CD4-positive, alpha-beta T cell (primary cell): ENCODE measurements at places on chromosomes 3 and 15.

DNA sequence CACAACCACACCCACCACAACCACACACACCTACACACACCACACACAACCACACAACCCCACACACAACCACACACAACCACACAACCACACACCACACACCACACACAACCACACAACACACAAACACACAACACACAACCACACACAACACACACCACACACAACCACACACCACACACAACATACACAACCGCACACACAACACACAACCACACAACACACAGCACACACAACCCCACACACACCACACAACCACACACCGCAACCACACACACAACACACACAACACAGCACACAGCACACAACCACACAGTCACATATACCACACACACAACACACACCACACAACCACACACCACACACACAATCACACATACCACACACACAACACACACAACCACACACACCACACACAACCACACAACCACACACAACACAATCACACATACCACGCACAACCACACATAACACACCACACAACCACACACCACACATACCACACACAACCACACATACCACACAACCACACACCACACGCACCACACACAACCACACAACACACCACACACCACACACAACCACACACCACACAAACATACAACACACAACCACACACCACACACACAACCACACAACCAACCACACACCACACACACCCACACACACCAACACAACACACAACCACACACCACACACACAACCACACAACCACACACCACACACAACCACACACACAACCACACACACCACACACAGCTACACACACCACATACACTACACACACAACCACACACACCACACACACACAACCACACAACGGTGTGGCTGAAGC is 23.7 kb downstream of the CPN2 start:
- DNase-seq: no peak

- DNase-seq: no peak
Measured at GRCh38 chr3:19013879-19014278, 134.4 kb upstream of the KCNH8 start.

GRCh38 chr15:61459785-61460707 is 230.9 kb upstream of the RORA start:
- no peak for DNase-seq

DNA sequence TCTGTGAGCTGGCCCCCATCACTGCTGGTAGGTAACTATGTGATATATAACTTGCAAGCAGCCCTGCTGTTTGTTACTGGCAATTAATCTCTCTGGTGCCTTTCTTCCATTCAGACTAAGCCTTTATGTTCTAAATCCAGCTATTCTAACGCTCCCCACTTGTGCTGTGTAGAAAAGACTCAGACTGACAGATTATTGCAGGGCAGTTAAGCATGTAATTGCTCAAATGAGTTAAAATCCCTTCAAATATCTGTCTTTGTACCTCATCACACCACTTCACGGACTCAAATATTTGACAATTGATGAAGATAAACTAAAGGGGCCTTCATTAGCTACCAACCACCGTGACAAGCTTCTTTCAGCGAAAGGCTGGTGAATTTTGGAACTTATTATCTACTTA is 416.2 kb downstream of the NR2F2 start:
- DNase-seq: no peak

GRCh38 chr3:43755516-43756200 is 64.9 kb downstream of the ABHD5 start:
- DNase-seq: peak; percentile 21

- no peak for DNase-seq
Measured at GRCh38 chr3:66423791-66424190, 77.0 kb downstream of the LRIG1 start.

DNA sequence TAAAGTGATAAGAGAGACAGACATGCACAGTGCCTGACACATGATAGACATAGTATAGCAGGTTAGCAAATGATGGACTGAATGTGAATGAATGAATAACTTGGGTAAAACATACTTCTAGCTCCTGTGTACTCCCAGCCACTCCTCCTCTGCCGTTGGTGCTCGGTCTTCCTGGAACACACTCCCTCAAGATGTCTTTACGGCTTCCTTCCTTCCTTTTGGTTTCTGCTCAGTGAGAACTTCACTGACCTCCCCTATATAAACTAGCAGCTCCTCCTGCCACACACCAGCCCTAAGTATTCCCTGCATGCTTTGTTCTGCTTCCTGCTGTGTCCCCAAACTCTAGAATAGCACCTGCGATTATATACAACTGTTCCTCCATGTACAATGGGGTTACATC is 50.2 kb downstream of the RAD54L2 start:
- DNase-seq: no peak

DNA sequence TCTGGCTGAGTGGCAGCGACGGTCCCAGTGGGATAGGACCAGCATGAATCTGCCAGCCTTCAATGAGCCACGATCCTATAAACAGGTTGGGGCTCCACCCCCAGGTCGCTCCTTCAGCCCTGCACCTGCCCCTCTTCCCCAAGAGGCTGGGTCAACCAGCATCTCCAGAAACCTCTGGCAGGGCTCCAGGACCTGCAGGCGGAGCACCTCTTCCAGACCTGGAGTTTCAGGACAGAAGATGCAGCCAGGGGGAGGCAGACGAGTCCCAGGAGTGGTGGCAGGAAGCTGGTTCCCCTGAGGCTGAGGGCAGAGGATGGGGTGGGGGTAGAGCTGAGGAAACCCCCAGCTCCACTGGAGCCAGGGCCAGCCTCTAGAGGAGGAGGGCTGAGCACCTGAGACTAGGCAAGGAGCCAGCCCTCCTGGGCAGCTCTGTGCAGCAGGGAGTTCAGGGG is at the start of gene PLA2G4D:
Gene PLA2G4D, minus strand, starts transcription at position 51 of the 452 bp plus-strand sequence. CDS start 103 bp downstream, outside the sequence.
- DNase-seq: no peak

GRCh38 chr15:52559575-52559974 is 9.3 kb downstream of the ARPP19 start:
- DNase-seq: no peak

DNA sequence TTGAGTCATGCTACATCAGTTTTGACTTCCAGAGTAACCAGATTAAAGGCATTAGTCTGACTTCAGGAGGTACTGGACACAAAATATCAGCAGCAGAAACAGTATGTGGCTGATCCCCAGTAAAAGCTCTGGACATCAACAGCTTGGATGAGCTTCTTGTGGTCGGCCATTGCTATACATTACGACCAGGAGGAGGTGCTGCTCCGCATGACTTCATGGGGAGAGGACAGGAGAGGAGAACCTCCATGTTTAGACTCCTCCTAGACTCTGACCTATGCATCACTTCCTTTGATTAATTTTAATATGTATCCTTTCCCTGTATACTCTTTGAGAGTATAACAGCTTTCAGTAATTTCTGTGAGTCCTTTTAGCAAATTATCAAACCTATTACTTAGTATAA is 285.6 kb upstream of the ARHGEF26 start:
- DNase-seq: no peak

DNA sequence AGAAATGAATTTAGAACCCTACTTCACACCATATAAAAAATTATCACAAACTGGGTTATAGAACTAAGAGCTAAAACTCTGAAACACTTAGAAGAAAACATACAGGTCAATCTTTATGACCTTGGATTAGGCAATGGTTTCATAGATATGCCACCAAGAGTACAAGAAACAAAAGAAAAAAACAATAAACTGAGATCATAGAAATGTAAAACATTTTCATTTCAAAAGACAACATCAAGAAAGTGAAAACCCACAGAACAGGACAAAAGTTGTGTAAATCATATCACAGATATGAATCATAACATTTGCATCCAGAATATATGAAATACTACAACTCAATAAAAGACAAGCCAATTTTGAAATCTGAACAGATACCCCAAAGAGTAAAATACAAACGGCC is 72.4 kb downstream of the TBL1XR1 start:
- no peak for DNase-seq

DNA sequence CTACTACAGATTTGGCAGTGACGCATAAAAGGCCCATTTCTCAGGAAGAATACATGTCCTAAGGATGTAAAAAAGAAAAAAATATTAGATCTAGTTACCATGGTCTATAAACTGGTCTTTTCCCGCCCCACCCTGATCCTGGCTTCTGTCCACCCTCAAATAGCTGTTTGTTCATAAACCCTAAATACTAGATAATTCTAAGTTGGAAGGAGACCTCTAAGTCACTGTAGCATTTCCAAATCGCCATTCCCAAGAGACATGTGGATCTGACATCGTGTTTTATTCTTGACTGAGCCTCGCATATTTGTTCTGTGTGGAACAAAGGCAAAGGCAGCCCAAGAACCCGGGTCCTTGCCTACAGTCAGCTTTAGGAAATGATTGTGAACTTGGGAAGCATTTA is 49.0 kb downstream of the LMCD1 start:
- DNase-seq: no peak

DNA sequence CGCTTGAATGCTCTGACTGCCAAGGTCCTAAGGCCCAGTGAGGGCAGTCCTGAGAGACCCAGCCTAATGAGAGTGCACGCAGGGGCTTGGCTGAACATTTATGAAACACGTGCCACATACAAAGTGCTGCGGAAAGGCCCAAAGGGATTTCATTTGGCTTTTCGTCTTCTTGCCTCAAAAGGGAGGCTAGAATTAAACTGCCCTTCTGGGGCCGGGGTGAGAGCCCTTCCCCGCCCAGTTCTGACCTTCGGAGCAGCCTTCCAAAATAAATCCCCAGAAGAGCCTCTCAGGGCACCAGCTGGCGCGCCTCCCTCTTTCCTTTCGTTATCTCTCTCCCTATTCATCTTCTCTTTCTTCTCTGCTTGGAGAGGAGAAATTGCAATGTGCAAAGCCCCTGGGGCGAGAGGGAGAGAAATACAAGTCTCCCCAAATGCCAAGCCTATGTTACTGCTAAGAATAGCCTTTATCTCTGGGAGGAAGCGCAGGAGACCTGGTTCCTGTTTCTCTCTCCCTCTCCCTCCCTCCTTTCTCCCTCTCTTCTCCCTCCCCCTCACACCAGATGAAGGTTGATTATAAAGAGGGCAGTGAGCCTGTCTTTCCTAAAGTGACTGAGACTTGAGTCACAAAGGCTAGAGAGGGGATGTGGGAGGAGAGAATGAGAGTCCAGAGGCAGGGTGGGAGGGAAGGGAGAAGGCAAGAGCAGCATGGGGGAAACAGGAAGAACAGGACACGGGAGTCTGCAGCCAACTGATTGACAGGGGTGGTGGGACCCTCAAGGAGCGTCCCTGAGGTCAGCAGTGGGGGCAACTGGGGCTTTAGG is 36.7 kb upstream of the NDUFB4 start:
- DNase-seq: no peak

DNA sequence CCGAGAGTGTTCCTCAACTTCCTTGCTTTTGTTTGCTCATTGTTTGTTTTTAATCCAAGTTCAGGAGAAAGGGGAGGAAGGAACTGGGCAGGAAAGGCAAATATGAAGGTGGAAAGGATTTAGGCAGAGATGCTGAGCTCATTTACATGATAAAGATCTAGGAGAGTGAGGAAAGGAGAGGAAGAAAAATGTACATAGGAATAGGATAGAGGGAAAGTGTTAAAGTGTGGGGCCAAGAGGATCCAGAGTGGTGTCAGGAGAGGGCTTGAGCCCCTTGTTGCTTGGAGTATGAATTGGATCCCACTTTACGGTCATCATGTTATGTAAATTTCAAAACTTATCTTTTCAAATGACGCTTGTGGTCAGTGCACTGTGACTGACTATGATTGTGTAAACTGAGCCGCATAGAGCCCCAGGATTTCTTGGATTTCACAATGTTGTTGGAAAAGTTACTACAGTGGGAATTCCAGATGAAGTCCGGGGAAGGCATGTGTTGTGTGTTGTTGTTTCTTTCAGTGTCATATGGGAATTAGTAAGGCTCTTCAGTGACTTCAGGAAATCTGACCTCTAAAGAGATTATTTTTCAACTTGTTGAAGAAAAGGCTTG is 15.0 kb upstream of the PLD1 start:
- peak; percentile 55 for DNase-seq

DNA sequence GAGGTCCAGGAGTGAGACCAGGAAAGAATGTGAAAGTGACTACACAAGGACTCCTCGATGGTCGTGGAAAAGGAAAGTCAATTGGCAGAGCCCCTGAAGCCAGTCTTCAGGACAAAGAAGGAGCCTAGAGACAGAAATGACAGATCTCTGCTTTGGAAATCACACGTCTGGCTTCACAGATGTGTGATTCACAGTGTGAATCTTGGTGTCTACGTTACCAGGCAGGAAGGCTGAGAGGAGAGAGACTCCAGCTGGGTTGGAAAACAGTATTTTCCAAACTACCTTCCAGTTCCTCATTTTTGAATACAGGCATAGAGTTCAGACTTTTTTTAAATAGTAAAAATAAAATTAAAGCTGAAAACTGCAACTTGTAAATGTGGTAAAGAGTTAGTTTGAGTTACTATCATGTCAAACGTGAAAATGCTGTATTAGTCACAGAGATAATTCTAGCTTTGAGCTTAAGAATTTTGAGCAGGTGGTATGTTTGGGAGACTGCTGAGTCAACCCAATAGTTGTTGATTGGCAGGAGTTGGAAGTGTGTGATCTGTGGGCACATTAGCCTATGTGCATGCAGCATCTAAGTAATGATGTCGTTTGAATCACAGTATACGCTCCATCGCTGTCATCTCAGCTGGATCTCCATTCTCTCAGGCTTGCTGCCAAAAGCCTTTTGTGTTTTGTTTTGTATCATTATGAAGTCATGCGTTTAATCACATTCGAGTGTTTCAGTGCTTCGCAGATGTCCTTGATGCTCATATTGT is 6.0 kb downstream of the CCR2 start:
- no peak for DNase-seq
